DMS79 (cell line): ENCODE measurements at places on chromosomes 3 and 15.

DNA sequence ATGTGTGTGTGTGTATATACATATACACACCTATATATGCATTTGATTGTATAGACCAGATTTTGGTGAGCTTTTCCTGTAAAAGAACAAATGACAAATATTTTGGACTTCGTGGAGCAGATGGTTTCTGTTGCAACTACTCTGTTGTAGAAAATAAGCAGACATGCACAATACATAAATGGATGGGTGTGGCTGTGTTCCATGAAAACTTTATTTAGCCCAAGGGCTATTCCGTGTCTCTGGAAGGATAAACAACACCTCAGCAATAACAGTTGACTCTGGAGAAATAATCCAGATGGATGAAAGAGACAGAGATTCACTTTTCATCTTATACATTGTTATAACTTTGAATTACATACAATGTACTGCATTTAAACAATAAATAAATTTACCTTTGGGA is 441.4 kb downstream of the CNTN3 start:
- DNase-seq = no peak

DNA sequence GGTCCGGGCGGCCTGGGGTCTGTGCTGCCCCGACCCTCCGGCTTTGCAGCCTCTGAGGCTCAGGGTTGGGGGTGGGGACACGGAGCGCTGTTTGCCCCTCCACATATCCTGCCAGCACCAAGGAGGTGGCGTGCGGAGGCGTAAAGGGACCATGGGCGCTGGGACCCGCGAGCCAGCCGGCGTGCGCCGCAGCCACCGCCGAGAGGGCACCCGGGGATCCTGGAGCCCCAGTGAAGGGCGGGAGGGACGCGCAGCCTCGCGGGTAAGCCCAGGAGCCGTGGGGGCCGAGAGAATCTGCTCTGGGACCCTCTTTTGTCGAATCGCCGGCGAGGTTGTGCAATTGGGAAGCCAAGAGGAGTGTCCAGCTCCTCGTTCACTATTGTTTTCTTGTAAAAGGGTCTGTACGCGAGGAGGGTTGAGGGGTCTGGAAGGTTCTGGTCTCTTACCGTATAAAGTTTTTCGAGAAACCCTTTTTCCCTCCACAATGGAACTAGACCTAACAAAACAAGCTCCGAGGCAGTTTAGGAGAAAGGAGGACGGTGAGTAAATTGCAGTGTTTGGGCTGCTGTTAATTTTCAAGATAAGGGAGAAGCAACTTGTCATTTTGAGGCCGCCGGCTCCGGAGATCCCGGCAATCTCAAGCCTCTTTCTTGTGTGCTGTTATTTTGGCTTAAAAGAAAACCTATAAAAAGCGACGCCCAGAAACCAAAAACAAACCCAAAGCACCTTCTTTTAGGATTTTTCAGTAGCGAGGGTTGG is 29.9 kb upstream of the ST3GAL6 start:
- DNase-seq = peak; percentile 3

GRCh38 chr3:72993391-72993790 is 3.2 kb upstream of the PPP4R2 start:
- no peak for DNase-seq

- no peak for DNase-seq
These were observed 21.4 kb downstream of the LMCD1 start for GRCh38 chr3:8523041-8523440.

DNA sequence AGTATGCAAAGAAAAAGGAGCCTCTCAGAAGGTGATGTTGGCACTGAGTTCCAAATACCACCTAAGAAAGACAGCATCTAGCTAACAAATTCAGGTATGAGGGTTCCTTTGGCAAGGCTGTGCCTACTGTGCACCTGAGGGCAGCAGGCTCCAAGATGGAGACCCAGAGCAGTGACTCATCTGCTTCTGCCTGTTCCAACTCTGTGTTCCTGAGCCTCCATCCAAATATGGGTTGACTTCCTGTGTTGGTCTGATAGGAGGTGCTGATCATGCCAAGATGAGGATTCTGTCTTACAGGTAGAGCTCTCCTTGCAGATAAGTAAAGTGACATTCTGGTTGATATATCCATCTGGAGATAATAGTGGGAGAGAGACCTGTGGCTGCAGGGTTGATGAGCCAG is 26.0 kb downstream of the SV2B start:
- no peak for DNase-seq

GRCh38 chr3:132549890-132550578 is 47.0 kb upstream of the ACKR4 start:
- DNase-seq = no peak

DNA sequence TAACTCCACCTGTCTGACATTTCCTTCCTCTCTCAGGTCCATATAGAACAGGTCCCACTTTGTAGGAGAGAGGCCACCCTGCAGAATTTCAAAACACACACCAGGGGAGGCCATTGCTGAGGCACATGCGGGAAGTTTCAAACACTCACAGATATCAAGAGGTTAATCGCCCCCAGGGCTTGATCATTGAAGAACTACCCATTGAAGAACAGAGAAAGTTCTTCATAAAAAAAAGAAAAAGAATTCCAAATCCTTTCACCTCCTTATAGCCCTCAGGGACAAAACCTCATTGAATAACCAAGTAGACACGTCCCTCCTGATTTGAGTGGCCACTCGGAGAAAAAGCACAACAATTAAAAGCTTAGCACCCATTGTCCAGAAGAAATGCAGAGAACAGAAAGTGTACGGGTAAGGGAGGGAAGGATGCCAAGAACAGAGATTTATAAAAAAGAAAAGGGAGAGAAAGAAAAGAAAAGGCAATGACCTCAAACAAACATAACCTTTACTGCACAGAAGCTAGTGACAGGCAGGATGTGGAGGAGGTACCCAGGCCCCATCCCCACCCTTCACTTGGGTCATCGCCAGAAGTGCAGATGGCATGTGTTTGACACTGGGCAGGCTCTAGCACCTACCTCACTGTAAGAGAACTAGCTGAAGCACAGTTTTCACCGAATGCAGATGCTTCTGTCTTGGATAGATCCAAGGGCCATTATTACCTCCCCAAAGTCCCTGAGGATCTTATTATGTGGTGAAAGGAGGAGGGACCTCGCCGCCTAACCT is 112.3 kb upstream of the HES1 start:
- peak; percentile 64 for DNase-seq

DNA sequence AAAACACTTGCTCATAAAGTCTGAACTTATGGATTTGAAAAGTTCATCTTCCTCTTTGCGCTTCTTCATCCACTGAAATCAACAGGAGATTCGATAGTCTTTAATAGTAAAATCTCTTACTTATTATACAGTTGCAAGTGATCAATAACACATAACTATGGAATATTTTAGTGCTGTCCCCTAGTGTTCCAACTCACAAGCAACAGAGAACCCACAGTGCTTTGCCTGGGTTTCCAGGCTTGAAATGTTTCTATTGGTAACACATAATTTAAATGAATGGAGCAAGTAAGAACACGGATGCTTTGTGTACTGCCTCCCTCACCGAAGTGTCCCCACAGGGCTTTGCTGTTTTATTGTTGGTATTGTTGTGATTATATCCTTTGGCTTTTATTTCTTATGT is 93.5 kb downstream of the WDR72 start:
- DNase-seq = no peak

DNA sequence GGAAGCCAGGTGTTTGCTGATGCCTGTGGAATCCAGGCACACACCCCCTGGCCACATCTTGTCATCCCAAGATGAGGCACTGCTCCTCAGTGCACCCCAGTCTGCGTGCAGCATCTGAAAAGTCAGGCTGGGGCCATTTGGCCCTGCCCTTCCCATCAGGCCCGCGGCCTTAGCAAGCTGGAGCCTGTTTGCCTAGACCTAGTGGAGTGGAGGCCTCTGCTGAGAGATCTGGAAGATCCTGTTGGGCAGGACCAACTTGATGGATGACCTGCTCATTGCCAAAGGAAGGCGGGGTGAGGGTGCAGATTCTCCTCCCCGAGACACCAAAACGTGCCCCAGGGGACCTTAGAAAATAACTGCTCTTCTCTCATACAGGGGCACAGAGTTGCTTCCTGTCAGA is 220.2 kb downstream of the SHQ1 start:
- DNase-seq = no peak

- no peak for DNase-seq
These were observed 63.3 kb upstream of the TLE3 start for GRCh38 chr15:70160803-70161565.

- no peak for DNase-seq
These were observed 356.5 kb downstream of the TBL1XR1 start for GRCh38 chr3:176840641-176841286.

DNA sequence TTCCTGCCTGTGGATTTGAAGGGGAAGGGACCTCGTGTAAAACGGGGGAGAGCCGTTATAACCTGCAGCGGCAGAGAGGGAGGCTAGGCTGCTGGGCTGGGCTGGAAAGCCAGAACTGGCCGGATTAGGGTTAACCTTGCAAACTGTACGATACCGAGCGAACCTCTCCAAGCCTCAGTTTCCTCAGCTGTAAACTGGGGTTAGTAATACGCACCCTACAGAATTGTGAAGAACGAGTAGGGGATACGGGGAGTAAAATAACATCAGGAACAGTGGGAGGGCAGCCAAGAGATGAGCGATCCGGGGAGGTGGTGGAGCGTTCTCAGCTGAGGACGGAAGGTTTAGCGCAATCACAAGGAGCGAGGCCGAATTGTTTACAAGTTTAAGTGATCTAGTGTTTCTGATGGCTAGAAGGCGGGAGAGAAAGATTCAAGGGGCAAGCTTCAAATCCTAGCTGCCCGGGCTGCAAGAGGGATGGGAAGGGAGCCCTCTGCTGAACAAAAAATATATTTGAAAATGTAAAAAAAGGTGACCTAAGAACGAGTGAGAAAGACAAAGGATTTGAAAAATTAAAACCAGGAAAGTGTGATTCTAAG is 768 bp upstream of the SEMA5B start:
- DNase-seq = peak; percentile 84

- no peak for DNase-seq
These were observed 7.9 kb downstream of the ALAS1 start for GRCh38 chr3:52205727-52206372.

- peak; percentile 53 for DNase-seq
These were observed 263.6 kb downstream of the GABRG3 start for GRCh38 chr15:27234593-27234992.

GRCh38 chr15:87910301-87910700 is 346.2 kb downstream of the NTRK3 start:
- DNase-seq = no peak

DNA sequence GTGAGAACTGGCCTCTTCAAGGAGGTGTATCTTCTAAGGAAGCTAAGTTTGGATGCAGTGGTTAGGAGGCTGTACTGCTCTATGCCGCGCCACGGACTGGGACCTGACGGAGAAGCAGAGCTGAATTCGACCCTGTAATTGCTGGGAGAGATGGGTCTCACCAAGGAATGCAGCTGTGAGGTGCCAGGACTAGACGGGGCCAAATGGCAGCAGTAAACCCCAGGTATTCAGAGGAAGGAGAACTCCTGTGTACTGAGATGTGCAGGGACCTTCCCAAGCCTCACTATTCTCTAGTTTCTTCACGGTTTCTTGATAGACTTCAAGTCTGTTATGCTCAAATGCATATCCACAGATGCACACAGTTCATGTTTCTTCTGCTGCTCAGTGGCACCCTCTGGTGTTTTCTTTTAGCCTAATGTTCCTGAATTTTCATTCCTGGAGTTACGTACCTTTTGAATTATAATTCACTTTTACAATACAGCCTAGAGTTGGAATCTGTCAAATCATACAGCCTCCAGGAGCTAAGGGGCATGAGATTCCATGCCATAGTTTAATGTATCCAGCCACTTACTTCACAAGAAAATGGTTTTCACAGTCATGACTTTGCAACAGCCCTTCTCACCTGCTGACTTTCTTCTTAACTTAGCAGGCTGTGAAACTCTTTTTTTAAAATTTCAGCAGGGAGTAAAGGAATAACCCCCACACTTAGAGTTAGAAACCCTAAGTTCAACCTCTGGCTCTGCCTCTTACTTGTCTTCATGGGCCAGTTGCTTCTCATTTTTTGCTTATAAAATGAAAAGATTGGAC is 61.8 kb downstream of the GLDN start:
- peak; percentile 5 for DNase-seq

DNA sequence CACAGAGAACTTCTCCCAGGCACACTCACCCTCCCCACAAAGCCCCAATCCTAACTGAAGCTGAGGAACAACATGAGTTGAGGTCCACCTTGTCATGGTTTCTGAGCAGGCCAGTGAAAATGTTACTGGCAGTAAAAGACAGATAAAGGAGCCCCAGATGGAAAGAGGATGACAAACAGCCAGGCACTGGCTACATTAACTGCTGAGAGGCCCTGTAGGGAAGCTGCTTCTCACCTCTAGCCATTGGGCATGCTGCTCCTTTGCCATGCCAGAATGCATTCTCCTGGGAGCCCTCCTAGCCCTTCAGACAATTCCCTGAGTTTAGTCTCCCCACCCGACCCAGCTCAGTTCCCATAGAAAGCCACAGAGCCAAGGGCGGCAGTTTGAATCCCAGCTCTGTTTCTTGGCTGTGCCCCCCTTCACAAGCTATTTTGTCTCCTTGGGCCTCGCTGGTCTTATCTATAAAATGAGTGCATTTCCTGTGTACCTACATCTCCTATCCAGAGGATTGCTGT is 60.5 kb downstream of the LMCD1 start:
- DNase-seq = no peak

- DNase-seq = no peak
These were observed 25.0 kb downstream of the DAG1 start for GRCh38 chr3:49495023-49495422.
